ENCODE measurements at places on chromosomes 5 and 9.

DNA sequence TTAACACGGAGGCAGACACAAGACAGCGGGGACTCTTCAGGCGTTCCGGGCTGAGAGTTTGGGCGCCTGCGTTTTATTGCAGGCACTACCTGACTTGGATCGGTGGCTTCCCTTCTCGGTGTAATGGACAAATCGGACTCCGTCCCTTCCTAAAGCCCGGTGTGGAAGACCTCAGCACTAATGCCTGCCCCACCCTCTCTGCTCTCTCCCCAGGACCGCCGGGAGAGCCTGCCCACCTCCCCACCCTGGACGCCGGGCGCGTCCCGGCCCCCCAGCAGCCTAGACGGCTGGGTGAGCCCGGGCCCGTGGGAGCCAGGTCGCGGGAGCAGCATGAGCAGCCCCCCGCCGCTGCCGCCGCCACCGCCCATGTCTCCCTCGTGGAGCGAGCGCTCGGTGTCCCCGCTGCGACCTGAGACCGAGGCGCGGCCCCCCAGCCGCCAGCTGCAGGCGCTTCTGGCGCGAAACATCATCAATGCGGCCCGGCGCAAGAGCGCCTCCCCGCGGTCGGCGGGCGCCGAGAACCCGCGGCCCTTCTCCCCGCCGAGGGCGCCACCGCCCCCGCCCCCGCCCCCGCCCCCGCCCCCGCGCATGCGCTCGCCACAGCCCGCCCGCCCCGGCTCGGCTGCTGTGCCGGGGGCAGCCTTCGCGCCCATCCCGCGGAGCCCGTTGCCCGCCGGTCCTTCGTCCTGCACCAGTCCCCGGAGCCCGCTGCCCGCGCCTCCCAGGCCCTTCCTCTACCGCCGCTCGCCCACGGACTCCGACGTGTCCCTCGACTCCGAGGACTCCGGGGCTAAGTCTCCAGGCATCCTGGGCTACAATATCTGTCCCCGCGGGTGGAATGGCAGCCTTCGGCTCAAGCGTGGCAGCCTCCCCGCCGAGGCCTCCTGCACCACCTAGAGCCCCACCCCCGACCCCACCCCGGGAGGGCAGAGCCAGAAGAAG lies 4.6 kb upstream of the MYOZ3 start:
- peak; percentile 79 for DNase-seq

- no peak for DNase-seq
These were observed 8.4 kb upstream of the SPINK4 start for GRCh38 chr9:33231623-33231942.

DNA sequence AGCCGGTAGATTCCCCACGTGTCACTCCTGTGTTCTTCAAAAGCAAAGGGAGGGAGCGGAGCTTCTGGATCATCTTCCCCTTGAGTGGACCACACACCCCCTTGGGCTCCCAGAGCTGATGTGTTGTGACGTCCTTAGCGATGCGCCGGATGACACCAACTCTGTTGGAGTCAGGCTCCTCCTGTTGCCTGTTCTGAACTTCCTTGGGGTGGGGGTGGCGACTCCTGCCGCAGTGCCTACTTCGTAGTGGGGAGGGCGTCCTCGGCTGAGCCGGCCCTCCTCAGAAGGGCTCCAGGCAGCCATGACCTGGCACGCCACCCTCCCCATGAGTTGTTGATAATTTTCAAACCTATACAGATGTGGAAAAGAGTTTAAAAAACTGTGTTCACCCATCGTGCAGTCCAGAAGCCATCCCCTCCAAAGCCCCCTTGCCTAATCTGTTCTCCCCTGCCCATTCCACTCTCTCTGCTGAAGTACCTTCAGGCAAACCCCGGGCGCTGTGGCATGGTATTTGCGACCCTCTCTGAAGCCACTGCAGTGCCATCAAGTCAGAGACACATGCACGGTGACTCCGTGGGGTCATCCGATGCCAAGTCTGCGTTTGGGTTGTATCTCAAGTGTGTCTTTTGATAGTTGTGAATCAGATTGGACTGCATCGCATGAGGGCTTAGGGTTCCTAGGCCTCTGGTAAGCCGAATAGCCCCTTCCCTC lies 16.7 kb downstream of the EXOC3 start:
- DNase-seq = no peak

DNA sequence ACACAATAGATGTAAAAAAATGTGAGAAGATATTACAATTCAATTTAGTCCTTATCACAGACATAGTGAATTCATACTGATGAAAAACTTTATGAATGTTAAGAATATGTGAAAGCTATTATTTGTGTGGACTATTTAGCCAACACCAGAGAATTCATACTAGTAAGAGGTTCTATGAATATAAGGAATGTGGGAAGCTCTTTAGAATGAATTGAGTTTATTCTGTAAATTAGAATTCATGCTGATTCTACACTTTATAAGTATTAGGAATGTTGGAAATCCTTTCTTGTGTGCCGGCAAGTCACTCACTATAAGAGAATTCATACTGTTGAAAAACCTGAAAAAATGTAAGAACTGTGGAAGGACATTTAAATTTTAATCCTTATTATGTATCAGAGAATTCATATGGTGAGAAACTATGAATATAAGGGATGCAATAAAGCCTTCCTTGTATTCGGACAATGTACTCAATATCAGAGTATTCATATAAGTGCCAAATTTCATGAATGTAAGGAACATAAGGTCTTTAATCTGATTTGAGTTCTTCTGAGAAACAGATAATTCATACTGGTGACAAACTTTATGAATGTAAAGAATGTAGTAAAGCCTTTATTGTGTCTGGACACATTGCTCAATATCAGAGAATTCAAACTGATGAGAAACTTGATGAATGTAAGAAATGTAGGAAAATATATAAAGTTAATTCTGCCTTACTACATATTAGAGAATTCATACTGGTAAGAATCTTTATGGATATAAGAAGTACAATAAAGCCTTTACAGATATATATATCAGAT lies 21.6 kb upstream of the PCDHA1 start:
- no peak for DNase-seq

DNA sequence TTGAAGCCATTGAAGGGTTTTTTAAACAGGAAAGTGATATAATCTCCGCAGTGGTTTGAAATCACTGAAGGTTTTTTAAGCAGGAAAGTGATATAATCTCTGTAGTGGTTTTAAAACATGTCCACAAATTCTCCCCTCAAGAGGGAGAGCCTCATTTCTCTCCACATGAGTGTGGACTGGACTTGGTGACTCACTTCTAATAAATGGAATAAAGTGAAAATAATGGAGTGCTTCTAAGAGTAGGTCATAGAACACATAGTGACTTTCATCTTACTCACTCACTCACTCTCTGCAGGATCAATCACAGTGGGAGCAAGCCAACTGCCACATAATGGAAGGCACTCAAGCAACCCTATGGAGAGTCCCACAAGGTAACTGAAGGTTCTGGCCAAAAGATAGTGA lies 12.0 kb downstream of the CTNNAL1 start:
- DNase-seq = no peak

DNA sequence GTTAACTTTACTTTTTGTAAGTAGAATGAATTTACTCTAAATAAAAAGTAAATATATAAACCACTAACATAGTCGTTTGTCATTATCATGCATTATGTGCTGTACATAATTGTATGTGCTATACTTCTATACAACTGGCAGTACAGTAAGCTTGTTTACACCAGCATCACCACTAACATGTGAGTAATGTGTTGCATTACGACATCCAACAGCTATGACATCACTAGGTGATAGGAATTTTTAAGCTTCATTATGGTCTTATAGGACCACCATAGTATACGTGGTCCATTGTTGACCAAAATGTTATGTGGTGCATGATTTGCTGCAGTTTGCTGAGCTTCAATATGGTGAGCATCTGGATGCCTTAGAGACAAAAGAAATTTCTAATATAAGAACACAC lies 819.1 kb upstream of the GRAMD2B start:
- no peak for DNase-seq

- DNase-seq = no peak
These were observed 142.2 kb upstream of the ABCA1 start for GRCh38 chr9:105070176-105070575.

DNA sequence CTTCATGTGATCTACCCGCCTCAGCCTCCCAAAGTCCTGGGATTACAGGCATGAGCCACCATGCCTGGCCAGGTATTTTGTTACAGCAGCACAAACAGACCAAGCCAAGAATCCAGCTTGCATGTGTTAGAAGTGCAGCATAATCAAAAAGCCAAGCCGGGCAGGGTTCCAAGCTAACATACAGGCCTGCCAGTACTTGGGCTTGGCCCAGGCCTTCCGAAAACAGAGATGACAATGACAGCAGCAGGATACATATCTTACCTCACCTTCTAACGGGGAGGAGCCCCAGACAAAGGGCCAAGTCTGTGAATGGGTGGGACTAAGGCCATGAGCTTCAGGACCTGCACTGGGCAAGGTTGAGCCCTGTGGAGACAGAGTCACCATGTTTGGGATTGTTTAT lies 91.4 kb upstream of the ZNF462 start:
- no peak for DNase-seq

DNA sequence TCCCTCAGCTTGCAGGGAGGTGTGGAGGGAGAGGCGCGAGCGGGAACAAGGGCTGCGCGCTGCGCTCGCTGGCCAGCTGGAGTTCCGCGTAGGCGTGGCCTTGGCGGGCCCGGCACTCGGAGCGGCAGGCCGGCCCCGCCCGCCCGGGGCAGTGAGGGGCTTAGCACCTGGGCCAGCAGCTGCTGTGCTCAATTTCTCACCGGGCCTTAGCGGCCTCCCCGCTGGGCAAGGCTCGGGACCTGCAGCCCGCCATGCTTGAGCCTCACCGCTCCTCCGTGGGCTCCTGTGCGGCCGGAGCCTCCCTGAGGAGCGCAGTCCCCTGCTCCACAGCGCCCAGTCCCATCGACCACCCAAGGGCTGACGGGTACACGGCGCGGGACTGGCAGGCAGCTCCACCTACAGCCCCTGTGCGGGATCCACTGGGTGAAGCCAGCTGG lies 1516.4 kb downstream of the EFNA5 start:
- no peak for DNase-seq

GRCh38 chr5:143442385-143442784 lies 38.9 kb upstream of the NR3C1 start:
- no peak for DNase-seq

DNA sequence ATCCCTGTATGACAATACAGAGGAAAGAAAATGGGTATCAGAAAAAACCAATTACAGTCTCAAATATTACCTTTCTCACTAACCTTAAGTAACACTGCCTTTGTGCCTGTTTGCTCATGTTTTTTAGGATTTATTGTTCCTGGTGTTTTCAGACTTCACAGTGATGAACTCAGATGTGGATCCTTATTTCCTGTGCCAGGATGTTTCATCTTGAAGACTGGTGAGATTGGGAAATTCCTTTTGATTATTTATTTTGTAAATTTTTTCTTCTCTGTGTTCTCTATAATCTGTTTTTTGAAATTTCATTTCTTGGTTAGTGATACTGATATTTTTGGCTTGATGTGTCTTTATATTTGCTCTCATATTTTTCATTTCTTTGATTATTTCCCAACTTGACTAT lies 142.4 kb upstream of the GRIN3A start:
- DNase-seq = no peak

GRCh38 chr9:18020121-18020745 lies 441.4 kb downstream of the SH3GL2 start:
- no peak for DNase-seq

DNA sequence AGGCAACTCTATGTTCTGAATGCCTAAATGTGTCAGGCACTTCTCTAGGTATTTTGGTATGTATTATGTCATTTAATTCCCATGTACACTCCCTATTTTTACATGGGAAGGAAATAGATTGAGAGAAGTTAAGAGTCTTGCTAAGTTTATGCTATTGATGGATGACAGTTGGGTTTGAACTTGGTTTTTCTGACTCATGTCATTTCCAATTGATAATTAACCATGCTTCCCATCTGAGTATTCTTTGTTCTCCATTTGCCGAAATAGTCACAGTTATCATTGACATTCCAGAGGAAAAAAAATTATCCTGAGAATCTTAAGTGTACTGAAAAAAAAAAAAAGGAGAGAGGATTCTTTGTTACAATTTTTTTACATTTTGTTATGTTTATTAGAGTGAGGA lies 23.1 kb upstream of the DMRTA1 start:
- no peak for DNase-seq
